Thoracic aorta (tissue), 2 donors: ENCODE measurements at places on chromosomes 12 and 14. TPM values are rescaled to one million over a fixed set of nuclear protein-coding genes. Genes with fewer than 3 reads are reported as not detected.

The KRT6B gene
- 0.41 TPM for total RNA-seq

The PRB2 gene
- not detected for total RNA-seq

The RTL1 gene
- total RNA-seq: not detected

The SLC6A15 gene
- total RNA-seq: 1.1 TPM

The LTBR gene
- 176 TPM for total RNA-seq

The SNX6 gene
- 128 TPM for total RNA-seq

The ANKRD33 gene
- not detected for total RNA-seq

The KRT72 gene
- total RNA-seq: not detected
